ENCODE measurements at places on chromosomes 11 and 22.

GRCh38 chr11:13003736-13004493, 5.2 kb upstream of the RASSF10 start:
- DNase-seq, result no peak

GRCh38 chr22:49979587-49980264, 19.2 kb downstream of the PIM3 start:
- no peak for DNase-seq

GRCh38 chr22:20408891-20409290, 14.9 kb downstream of the ZNF74 start:
- DNase-seq, result no peak

GRCh38 chr11:19939415-19939929, 220.8 kb downstream of the DBX1 start:
- no peak for DNase-seq

DNA sequence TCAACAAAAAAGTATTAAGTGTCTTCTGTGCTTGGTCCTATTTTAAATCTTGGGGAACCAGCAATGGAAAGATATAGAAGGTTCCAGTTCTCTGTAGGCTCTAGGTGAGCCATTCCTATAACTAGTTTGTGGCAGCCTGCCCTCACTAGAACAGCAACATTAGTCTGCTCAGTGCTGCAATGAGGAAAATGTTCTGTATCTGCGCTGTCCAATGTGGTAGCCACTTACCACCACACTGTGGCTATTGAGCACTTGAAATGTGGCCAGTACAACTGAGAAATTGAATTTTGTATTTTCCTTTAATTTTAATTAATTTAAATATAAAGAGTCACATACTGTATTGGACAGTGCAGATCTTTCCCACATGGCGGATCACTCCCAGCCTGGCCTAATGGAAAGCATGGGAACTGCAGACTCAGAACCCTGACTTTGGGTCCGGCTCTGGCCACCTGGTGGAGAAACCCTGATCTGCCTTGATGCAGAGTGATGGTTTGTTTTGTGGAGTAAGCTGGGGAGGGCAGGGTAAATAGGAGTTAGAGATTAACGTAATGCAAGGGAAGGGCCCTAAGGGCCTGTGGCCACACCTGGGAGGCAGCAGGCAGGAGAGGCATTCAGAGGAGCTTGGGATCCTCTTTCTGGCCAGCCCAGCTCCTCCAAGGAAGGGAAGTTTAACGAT, 101.0 kb downstream of the ME3 start:
- DNase-seq, result no peak

DNA sequence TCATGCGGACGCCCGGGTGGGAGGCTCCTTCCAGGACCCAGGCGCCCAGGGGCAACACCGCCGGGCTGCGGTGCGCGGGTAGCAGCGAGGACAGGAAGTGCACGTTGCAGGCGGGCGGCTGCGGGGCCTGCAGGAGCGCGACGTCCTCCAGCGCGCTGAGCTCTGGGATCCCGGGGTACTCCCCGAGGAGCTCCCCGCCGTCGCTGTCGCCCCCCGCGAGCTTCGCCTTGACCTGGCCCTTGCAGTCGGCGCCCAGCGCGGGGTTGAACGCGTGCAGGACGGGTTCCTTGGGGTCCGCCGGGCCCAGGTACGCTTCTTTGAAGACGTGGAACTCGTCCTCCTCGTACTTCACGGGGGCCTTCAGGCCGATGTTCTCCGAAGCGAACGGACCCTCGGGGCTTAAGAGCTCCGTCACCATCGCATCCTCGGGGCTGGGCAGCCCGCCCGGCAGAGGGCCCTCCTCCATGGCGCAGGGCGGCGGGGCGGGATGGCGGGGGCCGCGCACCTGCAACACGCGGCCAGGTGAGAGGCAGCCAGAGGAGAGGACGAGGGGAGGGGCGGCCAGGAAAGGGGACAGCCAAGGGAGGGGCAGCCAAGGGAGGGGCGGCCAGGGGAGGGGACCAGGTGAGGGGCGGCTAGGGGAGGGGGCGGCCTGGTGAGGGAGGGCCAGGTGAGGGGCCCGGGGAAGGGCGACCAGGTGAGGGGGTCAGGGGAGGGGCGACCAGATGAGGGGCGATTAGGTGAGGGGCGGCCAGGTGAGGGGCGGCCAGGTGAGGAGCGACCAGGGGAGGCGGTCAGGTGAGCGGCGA, 921 bp downstream of the TESMIN start:
- DNase-seq, result no peak

GRCh38 chr11:40149721-40150120, 1309.7 kb downstream of the LRRC4C start:
- DNase-seq, result no peak
